Stimulated activated CD8-positive, alpha-beta memory T cell treated with anti-CD3 and anti-CD28 coated beads, Interleukin-15, amount 100 ng/mL, for 48 hours (primary cell): ENCODE measurements at places on chromosomes 7 and 10.

DNA sequence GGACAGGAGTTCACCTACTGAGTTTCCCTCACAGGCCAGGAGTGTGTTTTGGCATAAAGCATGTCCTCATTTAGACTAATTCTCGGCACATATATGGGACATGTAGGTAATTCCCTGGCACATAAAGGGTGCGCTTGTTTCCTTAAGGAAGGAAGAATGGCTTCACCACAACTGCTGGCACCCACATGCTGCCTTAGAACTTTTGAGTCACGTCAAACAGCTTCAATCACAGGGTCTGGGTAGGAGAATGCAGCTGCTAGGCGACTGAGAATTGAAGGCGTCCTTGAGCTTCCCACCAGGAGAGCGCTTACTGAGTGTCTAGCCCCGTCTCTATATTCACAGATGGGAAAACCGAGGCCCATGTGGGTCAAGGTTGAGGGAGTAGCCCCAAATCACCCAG, 146.1 kb downstream of the CHN2 start:
- no peak for DNase-seq

DNA sequence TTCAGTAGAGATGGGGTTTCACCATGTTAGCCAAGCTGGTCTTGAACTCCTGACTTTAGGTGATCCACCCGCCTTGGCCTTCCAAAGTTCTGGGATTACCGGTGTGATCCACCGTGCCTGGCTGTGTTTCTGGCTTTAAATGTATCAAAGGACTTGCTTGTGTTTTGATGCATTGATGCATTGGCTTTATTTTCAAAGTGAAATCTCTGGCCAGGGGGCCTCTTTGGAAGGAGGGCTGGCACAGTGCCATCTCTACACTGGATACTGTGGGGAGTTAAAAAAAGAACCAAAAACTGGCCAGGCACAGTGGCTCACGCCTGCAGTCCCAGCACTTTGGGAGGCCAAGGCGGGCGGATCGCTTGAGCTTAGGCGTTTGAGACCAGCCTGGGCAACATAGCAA, 16.0 kb downstream of the MNX1 start:
- no peak for DNase-seq

- DNase-seq: no peak
Measured at GRCh38 chr10:51896849-51897248, 197.5 kb upstream of the CSTF2T start.

- no peak for DNase-seq
Measured at GRCh38 chr10:42989481-42989921, 87.4 kb upstream of the RET start.

- no peak for DNase-seq
Measured at GRCh38 chr7:28996836-28997235, 38.7 kb upstream of the TRIL start.

DNA sequence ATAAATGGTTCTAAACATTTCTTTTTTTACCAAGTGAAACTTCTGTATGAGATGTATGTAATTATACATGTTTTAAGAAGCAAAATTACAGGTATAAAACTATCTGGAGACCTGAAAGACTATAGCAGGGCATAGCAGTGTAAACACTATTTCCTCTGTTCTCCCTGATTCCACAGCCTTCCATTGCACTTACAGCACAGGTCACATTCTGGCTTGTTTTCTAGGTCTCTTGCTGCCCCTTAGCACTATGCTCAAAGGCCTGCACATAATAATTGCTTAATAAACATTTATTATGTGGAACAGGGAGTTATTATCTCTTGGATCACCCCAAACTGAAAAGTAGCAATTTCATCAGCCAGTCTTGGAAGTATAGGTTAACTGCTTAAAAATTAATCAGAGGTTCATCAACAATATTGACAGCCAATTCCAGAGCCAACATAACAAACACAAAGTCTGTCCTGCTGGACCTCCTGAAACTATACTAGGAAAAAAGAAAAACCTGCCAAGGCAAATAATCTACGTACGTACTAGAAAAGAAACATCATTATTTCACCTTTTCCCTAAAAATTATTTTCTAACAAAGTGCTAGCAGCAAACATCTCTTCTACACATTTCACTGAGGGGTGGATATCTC, 43.2 kb downstream of the PANK1 start:
- no peak for DNase-seq

- DNase-seq: no peak
Measured at GRCh38 chr7:77649716-77650349, 46.4 kb upstream of the RSBN1L start.

GRCh38 chr10:8586504-8586903, 532.0 kb downstream of the GATA3 start:
- no peak for DNase-seq

DNA sequence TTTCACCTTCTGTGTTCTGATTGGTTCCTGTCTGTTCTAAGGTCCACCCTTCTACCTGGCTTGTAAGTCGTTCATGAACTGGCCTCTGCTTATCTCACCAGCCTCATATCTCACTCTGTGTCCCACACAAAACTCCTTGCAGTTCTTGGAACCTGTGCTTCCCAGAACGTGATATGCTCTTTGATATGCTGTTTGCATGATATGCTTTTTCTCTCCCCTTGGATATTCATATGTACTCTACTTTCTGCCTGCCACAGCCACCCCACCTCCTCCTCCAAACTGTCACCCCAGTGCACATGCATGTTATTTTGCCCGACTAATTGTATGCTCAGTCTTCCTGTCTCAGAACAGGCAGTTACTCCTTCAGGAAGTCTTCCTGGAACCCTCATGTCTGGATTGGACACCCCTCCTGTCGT, 1.9 kb upstream of the ITPRIP start:
- no peak for DNase-seq

- DNase-seq: no peak
Measured at GRCh38 chr10:71005337-71006305, 117.3 kb upstream of the PCBD1 start.

GRCh38 chr10:29648114-29648982, 13.6 kb upstream of the SVIL start:
- DNase-seq: no peak

- no peak for DNase-seq
Measured at GRCh38 chr7:67301667-67302066, 305.0 kb downstream of the TYW1 start.

DNA sequence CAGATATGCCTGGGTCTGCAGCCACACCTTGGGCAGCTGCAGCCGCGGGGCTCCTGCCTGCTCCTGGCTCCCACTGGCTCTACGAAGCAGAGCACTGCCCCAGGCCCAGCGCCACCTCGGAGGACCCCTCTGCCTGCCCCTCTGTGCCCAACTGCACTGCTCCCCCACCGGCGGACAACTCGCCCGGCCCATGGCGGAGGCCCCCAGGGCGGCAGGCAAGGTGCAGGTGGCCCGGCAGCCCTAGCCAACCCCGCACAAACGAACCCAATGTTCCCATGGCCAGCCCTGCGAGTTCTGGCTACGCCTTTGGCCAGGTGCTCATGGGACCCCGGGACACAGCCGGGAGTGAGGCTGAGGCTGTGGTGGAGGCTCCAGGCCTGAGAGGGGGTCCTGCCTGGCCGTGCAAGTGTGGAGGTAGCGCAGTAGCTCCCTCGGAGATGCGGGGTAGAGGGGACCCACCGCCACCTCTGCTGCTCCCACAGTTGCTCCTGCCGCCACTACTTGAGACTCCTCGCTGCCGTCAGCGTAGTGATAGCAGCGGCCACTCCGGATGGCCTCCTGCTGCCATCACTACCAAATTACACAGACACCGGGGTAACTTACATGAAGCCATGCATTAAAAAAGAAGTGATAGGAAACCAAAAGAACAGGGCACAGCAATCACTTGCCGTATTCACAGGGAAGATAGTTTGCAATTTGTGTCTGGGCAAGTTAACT, 97.3 kb upstream of the SP4 start:
- DNase-seq: no peak

- DNase-seq: no peak
Measured at GRCh38 chr7:116553168-116553964, 28.5 kb downstream of the CAV1 start.
